ENCODE measurements at places on chromosomes 6 and 20.

DNA sequence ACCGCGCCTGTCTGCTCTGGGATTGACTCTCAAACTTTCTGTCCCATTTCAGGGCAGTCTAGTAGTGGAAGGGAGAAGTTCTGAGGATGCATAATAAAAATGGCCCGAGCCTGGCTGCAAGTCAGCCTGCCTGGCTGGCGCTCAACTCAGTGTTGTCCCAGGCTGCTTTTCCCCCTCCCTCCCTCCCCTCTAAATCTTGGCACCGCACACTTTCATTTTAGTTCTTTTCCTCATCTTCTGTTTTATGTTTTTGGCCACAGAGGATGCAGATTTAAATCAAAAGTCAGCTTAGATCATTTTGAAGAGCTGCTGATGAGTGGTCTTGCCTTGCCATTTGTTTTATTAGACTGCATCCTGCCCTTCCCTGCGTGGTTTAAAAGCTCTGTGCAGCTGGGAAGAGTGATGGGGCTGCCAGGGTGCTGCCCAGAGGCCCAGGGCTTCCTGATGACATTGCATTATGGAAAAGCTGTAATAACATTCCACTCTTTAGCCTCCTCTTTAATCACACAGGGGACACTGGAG, 6.5 kb upstream of the UQCC2 start:
- no peak for DNase-seq

DNA sequence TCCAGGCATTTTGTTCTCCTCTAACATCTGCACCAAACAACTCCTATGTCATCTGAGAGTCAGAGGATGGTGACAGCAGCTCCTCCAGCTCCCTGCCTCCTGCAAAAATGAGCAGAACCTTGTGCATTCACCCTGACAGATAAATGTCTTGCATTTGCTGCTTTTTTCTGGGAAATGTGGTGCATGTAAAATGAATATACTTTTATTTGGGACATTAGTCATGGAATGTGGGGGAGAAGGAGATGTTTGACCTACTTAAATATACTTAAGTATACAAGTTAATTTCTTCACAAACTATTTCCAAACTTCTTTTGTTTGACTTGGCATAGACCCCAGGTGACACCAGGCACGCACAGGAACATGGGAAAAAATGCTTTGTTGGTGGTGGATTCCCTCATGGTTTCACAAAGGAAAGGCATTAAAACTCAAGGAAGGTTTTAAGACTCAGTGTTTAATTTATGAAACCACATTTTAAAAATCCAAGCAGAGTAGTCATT, 181.8 kb upstream of the MCHR2 start:
- DNase-seq = no peak

DNA sequence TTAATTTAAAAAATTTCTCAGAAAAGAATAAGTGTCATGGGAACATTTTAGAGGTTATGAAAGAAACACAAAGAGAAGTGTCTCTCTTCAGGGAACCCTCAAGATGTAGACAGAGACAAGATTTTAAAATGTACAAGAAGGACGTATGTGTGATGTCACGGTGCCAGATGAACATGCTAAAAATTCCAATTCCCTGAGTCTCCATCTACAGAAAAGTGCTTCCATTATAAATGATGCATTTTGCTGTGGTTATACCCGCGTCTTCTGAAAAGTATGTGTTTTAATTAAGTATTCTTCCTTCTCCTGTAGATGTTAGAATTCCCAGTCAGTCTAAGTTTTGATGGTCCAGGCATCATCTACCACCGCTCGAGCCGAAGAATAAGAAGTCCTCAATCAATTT, 489.1 kb downstream of the PREX1 start:
- no peak for DNase-seq

GRCh38 chr6:42292004-42292740, 74.5 kb upstream of the MRPS10 start:
- DNase-seq = no peak

DNA sequence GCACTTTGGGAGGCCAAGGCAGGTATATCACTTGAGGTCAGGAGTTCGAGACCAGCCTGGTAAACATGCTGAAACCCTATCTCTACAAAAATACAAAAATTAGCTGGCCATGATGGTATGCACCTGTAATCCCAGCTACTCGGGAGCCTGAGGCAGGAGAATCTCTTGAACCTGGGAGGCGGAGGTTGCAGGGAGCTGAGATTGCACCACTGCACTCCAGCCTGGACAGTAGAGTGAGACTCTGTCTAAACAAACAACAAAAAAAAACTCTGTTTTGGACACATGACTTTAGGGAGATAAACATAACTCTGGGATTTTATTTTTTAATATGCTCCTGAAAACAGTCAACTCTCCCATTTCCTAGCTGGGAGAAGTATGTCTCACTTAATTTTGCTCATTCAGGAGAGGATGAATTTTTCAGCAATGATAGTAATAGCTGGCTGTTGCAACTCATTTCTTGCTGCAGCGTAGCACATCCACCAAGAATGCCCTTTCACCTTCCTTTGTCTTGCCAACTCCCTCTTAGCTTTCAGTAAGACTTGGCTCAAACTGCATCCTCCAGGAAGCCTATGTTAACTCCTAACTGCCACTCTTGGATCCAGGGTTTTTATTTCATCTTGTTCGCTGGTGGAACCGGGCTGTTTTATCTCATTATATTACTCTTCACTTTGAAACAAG, 24.3 kb downstream of the TOP1 start:
- DNase-seq = no peak

DNA sequence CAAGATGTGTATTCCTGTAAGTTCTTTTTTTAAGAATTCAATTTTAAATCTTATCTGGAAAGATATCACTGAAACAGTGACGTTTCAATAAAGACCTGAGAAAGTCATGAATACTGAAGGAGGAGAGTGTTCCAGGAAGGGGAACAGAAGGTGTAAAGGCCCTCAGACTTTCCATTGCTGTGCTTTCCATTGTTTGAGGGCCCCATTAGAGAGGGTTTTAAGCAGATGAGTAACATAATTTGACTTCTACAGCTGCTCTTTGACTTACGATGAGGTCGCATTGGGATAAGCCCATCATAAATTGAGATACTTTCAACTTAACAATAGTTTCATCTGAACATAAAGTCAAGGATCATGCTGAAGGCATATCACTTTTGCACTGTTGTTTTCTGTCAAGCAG, 24.7 kb downstream of the ACOT13 start:
- no peak for DNase-seq

DNA sequence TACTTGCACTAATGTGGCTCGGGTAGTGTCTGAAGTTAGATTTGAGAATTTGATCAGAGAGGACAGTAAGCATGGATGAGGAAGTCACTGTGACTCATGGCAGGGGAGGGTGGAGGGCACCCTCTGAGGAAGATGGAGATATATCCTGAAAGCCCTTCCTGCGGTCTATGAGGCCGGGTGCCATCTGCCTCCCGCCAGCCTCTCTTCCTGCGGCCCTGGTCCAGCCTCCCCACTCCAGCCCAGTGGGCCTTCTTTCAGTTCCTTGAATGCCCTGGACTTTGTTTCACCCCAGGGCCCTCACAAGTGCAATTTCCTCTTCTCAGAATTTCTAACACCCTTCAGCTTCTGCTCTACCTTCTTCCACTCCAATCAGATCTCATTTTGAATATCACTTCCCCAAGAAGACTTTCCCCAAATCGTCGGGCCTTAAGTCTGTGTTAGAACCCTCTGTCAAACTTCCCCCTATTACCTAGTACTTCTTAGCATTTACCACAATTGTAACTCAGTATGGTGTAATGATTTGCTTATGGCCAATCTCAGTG, 20.2 kb upstream of the TNFAIP3 start:
- no peak for DNase-seq

DNA sequence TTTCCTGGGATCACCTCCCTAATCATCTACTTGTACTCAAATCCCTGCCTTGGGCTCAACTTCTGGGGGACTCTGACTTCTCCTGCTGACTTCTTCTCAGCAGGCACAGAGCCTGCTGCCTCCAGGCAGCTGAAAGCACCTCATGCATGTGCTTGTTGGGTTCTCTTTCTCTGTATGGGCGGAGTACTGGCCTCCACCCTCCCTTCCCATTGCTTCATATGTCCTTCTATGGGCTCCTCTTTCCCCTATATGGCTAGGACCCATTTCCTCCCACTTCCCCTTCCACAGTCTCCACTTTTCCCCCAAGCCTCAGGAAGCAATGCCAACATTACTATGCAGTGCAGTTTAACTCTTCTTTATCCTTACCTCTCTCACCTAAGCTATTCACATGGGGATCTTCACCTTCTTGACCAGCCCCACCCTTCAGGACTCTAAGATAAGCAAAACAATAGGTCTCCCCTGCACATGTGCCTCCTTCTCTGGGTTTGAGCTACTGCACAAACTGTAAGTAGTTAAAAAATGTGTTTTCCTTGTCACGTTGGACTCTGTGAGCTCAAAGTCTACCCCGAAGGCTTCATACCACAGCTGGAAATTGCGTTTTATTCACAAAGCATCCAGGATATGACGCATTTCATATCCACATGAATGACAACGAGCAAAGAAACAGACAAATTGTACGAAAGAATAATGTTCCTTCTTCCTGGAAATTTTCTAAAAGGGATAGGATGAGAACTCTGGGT, 93.7 kb downstream of the CDS2 start:
- no peak for DNase-seq

- DNase-seq = no peak
Observed at GRCh38 chr6:113094779-113095178, 747.6 kb downstream of the RFPL4B start.

DNA sequence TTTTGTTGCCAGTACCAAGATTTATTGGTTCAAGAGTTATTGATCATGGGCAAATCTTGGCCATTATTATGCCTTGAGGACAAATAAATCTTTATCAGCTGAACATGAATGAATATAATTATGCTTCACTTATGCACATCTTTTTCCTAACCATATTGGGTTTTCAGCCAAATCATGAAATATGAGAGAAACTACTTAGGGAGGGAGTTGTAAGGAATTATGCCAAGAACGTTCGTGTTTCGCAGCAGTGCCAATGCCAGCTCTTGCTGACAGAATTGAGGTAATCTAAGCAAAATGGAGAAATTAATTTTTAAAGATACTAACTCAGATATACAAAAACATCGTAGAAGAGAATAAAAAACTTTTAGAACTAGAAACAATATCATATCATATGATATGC, 301.1 kb upstream of the SASH1 start:
- peak; percentile 55 for DNase-seq

DNA sequence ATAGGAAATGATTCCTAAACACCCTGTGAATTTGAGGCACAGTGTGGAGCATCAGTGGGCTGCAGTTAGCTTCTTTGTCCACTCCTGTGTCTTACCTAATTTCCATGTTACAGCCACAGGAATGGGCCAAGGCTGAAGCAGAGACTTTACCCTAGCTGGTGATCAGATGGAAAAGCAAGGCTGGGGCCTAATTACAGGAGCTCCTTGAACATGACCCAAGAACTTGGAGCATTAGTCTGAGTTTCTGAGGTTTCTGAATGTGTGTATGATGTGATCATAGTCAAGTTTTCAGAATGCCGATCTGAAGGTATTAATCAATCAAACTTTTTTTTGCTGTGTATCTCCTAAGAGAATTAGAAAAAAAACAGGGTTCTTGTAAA, 18.0 kb downstream of the HECA start:
- no peak for DNase-seq
